ENCODE measurements at places on chromosomes 13 and 19.

DNA sequence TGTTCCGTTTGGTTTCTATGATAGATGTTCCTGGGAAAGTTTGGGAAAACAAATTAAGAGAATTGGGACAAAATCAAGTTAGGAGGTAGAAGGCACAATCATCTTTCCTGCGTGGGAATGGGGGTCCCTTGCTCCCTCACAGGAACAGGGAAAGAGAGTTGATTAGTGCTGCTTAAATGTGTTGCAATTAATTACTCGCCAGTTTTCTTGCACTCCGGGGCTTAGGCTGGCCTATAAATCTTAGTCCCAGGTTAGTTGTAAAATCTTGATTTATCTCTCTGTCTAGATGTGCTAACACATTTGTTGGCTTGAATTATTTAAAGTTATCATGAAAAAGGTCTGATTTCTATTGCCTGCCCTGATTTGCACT, 10.1 kb downstream of the B3GLCT start:
- DNase-seq = no peak

GRCh38 chr13:105972811-105973590, 562.5 kb downstream of the EFNB2 start:
- no peak for DNase-seq

- DNase-seq = no peak
These were observed 25.2 kb upstream of the KCTD4 start for GRCh38 chr13:45226024-45226423.

DNA sequence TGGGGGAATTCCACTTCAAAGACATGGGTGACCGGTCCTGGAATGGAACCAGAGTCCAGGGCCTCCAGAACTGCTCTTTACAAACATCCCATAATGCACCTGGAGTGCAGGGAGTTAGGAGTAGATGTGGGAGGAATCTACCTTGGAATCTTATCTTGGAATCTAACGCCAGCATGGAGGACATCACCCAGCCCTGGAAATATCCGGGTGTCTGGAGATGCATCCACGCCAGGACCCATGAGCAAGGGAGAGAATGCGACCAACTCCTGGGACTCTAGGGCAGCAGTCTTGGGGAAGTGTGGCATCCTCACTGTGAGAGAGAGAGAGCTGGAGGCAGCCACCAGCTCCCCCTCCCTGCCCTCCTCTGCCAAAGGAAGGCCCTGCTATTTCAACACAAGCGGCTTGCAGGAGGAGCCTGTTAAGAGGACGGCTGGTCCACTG, 211.8 kb downstream of the UQCRFS1 start:
- DNase-seq = no peak

DNA sequence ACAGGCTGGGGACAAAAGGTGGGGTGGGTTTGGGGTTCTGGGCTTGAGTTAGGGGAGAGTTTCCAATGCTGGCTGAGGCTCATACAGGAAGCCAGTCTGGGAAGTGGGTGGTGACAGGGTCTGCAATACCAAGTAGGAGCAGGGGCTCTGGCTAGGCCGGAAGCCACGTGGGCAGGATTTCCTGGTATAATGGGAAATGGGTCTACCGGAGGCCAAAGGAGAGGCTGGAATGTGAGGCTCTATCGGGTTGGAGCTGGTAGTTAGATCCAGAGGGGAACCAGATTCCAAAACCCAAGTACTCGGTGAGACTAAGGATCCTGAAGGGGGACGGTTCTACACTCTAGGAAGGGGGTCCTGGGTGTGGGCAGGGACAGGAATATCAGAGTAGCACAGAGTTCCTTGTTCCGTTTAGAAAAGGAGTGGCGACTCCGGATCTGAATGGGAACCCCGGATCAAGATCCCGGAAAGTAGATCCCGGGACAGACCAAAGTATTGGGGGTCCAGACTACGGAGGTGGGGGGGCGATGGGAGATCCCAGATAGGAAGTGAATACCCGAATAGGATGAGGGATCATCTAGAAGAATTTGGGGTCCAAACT, 802 bp downstream of the CDC37 start:
- no peak for DNase-seq

GRCh38 chr13:66886264-66886663, 343.9 kb downstream of the PCDH9 start:
- DNase-seq = no peak

DNA sequence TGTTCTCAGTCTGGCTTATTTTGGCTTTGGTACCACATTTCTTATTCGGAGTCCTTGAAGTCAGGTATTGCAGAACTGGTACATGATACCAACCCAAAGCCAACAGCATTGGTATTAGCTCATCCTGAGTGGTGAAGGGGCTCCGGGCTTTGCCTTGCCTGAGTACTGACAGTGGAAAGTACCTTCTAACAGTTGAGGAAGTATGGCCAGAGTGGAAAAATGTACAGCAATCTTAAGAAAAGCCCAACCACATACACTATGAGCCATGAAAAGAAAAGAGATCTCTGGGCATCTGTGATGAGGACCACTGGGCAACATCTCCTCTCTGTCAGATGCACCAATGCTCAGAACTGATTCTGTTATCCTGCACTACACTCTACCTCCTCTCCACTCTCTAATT, 8.3 kb downstream of the LCP1 start:
- no peak for DNase-seq

- peak; percentile 41 for DNase-seq
These were observed 65.8 kb upstream of the MED4 start for GRCh38 chr13:48160606-48161278.

- DNase-seq = no peak
These were observed 546.0 kb upstream of the PCDH9 start for GRCh38 chr13:67776151-67776550.

- DNase-seq = no peak
These were observed 195.7 kb upstream of the IPO5 start for GRCh38 chr13:97757807-97758206.

- no peak for DNase-seq
These were observed 6.6 kb downstream of the ZSCAN18 start for GRCh38 chr19:58091251-58091995.

- no peak for DNase-seq
These were observed 47.3 kb downstream of the MPHOSPH8 start for GRCh38 chr13:19680751-19681150.

- peak; percentile 87 for DNase-seq
These were observed 40.8 kb upstream of the ISYNA1 start for GRCh38 chr19:18478545-18479311.

DNA sequence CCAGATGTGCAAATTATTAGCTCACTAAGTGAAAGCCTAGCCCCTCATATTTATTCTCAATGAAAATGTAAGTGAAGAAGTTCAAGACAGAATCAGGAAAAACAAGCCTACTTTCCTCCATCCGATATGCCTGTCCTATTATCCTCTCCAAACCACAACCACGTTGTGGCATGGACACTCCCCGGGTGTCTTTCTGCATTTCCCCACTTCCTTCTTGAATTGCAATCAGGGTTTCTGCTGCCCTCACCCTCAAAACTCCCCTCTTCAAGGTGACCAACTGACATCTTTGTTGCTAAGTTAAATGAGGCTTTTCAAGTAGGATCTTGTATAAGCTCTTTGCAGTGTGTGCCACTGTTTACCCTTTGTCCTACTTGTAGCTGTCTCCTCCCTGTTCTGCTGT, 11.8 kb downstream of the SLC25A30 start:
- DNase-seq = no peak

DNA sequence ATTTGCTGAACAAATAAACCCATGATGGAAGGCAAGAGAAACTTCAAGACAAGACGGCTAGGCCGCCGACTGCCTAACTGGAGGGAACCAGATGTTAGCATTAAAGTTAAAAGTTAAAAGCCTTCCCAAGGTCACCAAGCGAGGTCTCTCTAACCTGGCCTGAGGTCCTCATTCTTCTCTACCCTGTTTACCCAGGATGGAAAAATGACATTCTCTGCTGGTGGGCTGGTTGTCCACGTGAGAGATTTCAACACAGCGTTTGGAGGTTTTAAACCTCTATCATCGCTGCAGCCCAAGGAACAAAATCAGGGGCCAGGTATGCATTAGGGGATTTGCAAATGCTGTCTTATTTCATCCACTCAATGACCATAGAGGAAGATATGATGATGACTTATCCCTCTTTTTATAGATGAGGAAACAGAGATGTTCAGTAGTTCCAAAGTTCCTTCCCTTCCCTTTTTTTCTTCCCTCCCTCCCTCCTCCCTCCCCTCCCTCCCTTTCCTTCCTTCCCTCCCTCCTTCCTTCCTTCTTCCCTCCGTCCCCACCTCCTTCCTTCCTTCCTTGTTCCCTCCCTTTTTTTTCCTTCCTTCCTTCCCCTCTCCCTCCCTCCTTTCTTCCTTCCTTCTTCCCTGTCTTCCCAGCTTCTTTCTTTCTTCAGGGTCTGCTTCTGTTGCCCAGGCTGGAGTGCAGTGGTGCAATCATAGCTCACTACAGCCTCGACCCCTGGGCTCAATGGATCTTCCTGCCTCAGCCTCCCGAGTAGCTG, 79.7 kb downstream of the INSR start:
- no peak for DNase-seq

DNA sequence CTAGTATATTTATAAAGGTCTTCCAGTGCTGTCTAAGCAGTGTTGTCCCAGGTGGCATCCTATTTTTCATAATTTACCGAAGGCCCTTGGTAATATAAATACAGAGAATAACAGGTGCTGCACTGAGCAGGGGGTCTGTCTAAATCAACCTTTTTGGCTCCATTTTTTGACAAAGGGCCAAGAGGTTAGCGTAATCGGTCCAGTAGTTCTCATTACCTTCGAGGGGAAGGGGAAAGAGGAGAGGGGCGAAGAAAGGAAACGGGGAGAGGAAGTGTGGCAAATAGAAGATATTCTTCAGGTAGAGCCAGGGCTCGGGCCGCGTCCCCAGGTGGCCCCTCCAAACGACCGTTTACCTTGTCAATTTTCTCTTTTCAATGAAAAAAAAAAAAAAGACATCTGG, 749 bp upstream of the PAN3 start:
- no peak for DNase-seq

- DNase-seq = no peak
These were observed 25.5 kb downstream of the NEK5 start for GRCh38 chr13:52103386-52103785.

DNA sequence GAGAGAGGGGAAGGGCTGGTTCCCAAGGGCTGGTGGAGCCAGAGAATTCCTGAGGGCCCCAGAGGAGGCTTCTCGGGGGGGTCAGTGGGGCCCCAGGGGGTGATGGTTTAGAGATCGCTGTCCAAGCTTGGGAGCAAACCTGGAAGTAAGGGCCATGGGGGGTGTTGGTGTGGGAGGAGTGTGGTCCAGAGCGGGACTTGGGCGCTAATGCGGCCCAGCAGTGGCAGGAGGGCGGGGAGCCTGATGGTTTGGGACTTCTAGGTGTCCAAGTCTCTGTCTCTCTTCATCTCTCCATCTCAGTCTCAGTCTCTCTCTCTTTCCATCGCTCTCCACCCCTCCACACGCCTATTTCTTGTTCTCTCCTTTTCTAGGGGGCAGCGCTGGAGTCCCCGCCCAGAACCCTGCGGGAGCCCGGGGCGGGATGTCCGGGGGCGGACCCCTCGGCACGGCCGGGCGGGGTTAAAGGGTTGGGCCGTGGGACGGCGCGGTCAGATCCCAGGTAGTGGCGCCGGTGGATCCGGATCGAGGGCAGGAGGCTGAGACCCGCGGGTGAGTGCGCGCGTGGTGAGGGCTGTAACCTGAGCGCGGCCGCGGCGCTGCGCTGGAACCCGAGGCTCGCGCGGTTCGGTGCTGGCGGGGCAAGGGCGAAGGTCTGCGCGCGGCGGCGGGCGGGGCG, at the start of gene CYP4F22:
TSS of gene CYP4F22 (plus strand) at position 491 of the 676 bp plus-strand sequence. CDS start 16,812 bp downstream, outside the sequence.
- DNase-seq = no peak

GRCh38 chr13:113137691-113138298, 15.2 kb downstream of the F10 start:
- no peak for DNase-seq

DNA sequence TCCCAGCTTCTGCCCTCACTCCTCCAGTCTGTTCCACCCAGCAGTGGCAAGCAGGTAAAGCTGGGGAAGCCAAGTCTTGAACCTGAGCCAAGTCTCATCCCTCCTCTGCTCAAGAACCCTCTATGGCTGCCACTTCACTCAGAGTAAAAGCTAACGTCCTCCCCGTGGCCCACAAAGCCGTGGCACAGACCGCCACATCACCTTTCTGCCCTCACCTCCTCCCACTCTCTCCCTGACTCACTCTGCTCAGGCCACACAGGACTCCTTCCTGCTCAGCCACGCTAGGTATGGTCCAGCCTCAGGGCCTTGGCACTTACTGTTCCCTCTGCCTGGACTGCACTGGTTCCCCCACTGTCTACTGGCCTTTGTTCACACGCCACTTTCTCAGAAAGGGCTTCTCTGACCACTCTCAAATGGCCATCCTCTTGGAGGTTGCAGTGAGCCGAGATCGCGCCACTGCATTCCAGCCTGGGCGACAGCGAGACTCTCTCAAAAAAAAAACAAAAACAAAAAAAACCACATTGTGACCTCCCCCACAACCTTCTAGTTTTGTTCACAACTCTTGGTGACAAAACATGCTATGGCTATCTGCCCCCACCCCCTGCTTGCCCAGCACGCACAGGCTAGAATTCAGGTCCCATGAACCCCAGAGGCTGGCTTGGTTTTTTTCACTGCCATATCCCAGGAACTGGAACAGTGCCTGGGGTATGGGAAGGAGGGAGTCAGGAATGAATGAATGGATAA, 15.8 kb downstream of the NDUFB7 start:
- DNase-seq = no peak
